ENCODE measurements at places on chromosomes 5 and 9.

GRCh38 chr9:8670751-8671150 lies 871.2 kb upstream of the DMAC1 start:
- DNase-seq = no peak
- H3K36me3 ChIP-seq = no peaks in the 10 kb centered on the region
- H3K4me1 ChIP-seq = no peaks in the 10 kb centered on the region
- no peak overlapping the region for H3K27ac ChIP-seq

DNA sequence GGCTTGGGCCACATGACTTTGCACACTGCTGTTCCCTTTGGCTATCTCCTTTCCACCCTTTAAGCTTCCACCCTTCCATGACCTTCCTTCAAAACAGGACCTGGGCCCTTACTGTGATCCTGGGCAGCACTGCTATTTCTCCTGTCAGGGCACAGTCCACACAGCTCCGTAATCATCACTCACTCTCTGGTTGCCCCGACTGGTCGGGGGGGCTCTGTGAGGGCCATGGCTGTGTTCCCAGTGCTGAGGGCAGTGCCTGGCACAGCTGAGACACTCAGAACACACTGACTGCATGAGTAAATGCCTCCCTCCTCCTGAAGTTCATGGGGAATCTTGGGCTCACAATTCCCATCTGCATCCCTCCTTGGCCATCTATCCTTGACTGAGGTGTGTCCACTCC lies 12.2 kb downstream of the TRAF1 start:
- H3K36me3 ChIP-seq = peaks cover 82% of the 10 kb centered on the region
- peaks cover 91% of the 10 kb centered on the region for H3K4me1 ChIP-seq
- no peak for DNase-seq

DNA sequence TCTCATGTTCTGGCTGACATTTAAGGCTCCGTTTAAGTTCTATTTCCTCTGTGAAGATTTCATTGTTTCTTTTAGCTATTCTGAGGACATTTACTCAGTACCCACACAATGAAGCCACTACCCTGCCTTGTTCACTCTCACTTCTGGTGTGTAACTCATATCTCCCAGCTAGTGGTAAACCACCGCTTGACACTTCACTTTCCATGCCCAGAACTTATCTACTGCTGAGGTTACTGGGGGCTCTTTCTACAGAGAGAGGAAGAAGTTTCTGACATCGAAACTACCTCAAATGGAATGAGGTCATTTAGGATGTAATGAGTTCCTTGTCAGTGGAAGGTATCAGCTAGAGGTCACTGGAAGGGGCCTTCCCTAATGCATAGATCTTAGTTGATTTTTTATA lies 501.5 kb downstream of the DMAC1 start:
- no peaks in the 10 kb centered on the region for H3K36me3 ChIP-seq
- H3K4me1 ChIP-seq = peaks cover 7% of the 10 kb centered on the region
- DNase-seq = no peak
- no peak overlapping the region for H3K27ac ChIP-seq
- peaks cover 12% of the 10 kb centered on the region for H3K27me3 ChIP-seq
- H3K4me3 ChIP-seq = no peak overlapping the region

DNA sequence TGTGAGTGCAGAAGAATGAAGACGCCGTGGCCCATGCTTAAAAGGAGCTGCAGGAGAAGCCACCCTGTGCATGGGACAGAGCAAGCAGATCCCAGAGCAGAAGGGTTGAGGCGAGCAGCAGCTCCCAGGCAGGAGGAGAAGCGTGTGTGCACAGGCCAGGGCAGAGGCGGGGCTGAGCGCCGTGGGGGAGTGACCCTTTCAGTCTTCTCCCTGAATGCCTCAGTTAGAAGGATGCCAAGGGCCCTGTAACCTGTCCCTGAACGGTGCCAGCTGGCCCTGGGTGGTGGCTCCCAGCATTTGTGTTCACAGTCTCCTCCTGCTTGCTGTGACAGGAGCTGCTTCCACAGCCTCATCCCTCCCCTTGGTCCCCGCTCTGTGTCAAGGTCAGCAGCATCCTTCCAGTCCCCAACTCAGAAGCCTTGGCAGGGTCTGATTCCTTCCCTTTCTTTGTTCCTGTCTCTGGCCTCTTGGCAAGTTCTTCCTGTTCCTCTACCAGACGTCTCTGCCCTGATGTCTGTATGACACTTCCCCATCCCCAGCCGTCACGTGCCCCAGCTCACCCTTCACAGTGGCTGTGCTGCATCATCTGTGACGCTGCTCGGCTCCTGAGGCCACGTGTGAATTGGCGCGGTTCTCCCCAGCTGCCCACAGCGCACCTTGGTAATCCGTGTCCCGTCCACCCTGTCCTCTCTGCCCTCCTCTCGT lies 5.2 kb downstream of the EXOC3 start:
- peaks cover 68% of the 10 kb centered on the region for H3K4me1 ChIP-seq
- no peaks in the 10 kb centered on the region for H3K27me3 ChIP-seq
- H3K4me3 ChIP-seq = no peak overlapping the region
- no peak overlapping the region for H3K27ac ChIP-seq
- peaks cover 41% of the 10 kb centered on the region for H3K36me3 ChIP-seq

DNA sequence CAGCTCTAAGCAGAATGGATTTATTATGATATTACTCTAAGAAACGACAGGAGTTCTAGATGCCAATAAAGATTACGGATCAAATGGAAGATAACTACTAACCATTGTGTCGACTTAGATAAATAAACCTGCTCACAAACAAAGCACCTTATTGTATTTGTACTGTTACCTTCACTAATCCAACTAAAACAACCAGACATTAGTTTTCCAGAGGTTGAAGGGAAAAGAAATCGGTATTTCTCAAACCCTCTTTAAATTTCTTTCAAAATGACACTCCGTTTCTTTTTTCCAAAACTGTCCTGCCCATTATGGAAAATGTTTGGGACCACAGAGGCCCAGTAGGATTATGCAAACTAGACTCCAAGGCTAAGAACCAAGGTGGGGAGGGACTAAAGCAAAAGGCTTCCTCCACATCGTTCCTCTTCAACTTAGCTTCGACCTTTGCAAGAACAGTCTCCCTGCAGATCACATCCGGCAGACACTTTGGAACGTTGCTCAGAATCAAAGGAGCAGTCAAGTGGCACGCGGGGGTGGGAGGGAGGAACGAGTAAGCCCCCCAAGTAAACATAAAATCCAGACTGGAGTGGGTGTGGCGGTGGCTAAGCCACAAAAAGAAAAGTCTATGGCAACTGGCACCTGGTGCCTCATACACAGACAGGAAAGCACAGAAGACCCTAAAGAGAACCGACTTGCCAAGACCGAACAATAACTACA lies 2.7 kb downstream of the MLLT3 start:
- H3K27ac ChIP-seq = peak overlapping the region; percentile 91
- DNase-seq = peak; percentile 25
- H3K4me3 ChIP-seq = peak overlapping the region; percentile 92
- no peaks in the 10 kb centered on the region for H3K36me3 ChIP-seq

DNA sequence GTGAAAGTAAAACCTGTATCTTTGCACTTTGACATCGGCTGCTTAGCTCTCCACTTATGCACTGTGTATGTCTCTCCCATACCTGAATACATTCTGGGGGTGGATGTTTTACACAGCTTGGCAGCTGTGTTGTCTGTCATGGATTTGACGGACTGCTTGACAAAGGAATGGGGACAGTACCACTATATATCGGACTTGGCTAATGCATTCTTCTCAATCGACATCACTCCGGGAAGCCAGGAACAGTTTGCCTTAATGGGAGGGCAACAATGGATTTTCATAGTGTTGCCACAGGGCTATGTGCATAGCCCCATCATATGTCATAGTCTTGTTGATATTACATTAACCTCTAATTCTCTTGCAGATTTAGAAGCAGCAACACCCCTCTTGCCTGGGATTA lies 1008.3 kb downstream of the DNAH5 start:
- no peaks in the 10 kb centered on the region for H3K36me3 ChIP-seq
- H3K27me3 ChIP-seq = no peaks in the 10 kb centered on the region
- no peak overlapping the region for H3K4me3 ChIP-seq
- no peak overlapping the region for H3K27ac ChIP-seq
- H3K4me1 ChIP-seq = no peaks in the 10 kb centered on the region

GRCh38 chr9:116152390-116152789 lies 1.2 kb upstream of the PAPPA start:
- H3K4me1 ChIP-seq = peaks cover 13% of the 10 kb centered on the region
- H3K27me3 ChIP-seq = peaks cover 87% of the 10 kb centered on the region
- no peak for DNase-seq
- no peak overlapping the region for H3K4me3 ChIP-seq
- H3K27ac ChIP-seq = no peak overlapping the region

- H3K4me3 ChIP-seq = no peak overlapping the region
These were observed 161.5 kb upstream of the DMAC1 start for GRCh38 chr9:7961076-7961475.

DNA sequence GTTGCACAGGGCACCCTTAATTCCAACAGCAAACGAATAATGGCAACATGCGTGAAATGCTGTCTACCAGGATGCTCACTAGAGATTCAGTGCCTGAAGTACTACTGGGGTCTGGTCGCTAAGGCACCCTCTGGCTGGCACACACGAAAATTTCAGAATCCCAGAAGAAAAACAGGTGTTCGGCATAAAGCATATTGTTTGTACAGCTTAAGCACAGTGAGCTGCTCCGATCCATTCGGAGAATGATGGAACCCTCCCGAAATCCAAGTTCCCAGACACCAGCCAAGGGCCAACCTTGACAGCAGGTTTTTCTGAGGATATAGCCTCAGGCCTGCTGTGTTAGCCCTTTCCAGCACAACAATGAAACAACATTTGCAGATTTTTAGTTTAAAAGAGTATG lies 61.4 kb upstream of the ALDH1B1 start:
- peaks cover 6% of the 10 kb centered on the region for H3K27me3 ChIP-seq
- H3K4me1 ChIP-seq = no peaks in the 10 kb centered on the region
- no peak for DNase-seq
- no peaks in the 10 kb centered on the region for H3K36me3 ChIP-seq
- no peak overlapping the region for H3K4me3 ChIP-seq

GRCh38 chr5:179620703-179621350 lies 2.6 kb downstream of the HNRNPH1 start:
- peak overlapping the region; percentile 100 for H3K27ac ChIP-seq
- peaks cover 75% of the 10 kb centered on the region for H3K4me1 ChIP-seq
- H3K36me3 ChIP-seq = peaks cover 53% of the 10 kb centered on the region
- H3K27me3 ChIP-seq = no peaks in the 10 kb centered on the region

- no peak overlapping the region for H3K27ac ChIP-seq
- H3K4me1 ChIP-seq = no peaks in the 10 kb centered on the region
- no peaks in the 10 kb centered on the region for H3K36me3 ChIP-seq
- H3K27me3 ChIP-seq = peaks cover 10% of the 10 kb centered on the region
- DNase-seq = no peak
- no peak overlapping the region for H3K4me3 ChIP-seq
These were observed 20.0 kb upstream of the CEP72 start for GRCh38 chr5:592158-592557.

DNA sequence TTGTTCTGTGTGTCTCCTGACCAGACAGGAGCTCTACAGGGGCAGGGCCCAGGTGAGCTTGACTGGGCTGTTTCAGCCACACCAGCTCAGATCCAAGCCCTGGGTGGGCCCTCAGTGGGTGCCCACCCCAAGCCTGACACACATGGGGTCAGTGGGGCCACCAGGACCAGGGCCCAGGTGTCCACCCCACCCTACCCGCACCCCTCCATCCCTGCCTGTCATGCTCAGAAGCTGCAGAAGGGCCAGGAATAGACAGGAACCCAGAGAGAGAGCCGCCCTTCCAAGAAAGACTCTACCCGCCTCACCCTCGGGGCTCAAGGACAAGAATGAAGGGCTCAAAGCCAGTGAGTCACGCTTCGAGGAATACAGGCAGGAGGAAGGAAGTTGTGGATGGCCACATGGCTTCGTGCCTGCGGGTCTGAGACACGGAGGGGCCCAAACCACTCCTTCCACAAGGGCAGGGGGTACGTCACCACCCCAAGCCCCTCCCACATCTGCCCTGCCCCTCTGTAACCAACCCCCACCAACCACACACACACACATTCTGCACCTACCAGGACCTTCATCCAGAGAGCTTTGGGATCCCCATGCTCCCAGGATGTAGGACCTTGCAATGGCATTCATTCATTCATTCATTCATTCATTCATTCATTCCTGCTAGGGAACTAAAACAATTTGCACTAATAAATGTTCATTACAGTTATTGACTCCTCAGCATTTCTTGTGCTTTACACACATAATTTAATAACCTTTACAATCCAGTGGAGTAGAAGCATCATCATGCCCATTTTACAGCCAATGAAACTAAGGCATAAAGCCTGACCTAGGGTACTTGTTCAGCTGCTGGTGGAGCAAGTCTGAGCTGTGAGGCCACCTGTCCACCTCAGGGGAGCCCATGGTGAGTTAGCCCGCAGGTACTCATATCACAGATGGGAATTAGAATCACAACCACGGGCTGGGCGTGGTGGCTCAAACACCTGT lies 55.9 kb upstream of the STXBP1 start:
- no peaks in the 10 kb centered on the region for H3K27me3 ChIP-seq
- peak overlapping the region; percentile 69 for H3K4me3 ChIP-seq
- peaks cover 57% of the 10 kb centered on the region for H3K4me1 ChIP-seq
- peak overlapping the region; percentile 92 for H3K27ac ChIP-seq

GRCh38 chr5:172492097-172492840 lies 37.9 kb upstream of the SH3PXD2B start:
- DNase-seq = no peak
- H3K4me3 ChIP-seq = no peak overlapping the region
- no peak overlapping the region for H3K27ac ChIP-seq
- H3K27me3 ChIP-seq = no peaks in the 10 kb centered on the region
- peaks cover 2% of the 10 kb centered on the region for H3K36me3 ChIP-seq
- H3K4me1 ChIP-seq = no peaks in the 10 kb centered on the region

GRCh38 chr5:30846171-30846570 lies 347.3 kb upstream of the CDH6 start:
- no peak for DNase-seq
- no peak overlapping the region for H3K4me3 ChIP-seq
- H3K27ac ChIP-seq = no peak overlapping the region
- H3K4me1 ChIP-seq = no peaks in the 10 kb centered on the region

- no peaks in the 10 kb centered on the region for H3K36me3 ChIP-seq
- no peak overlapping the region for H3K27ac ChIP-seq
- H3K4me1 ChIP-seq = no peaks in the 10 kb centered on the region
- no peak overlapping the region for H3K4me3 ChIP-seq
- DNase-seq = no peak
These were observed 36.2 kb upstream of the SMARCA2 start for GRCh38 chr9:1978941-1979340.

- peaks cover 1% of the 10 kb centered on the region for H3K27me3 ChIP-seq
- no peak for DNase-seq
- H3K4me3 ChIP-seq = no peak overlapping the region
- no peaks in the 10 kb centered on the region for H3K36me3 ChIP-seq
- peaks cover 15% of the 10 kb centered on the region for H3K4me1 ChIP-seq
These were observed 2.3 kb downstream of the CFAP157 start for GRCh38 chr9:127708952-127709587.

DNA sequence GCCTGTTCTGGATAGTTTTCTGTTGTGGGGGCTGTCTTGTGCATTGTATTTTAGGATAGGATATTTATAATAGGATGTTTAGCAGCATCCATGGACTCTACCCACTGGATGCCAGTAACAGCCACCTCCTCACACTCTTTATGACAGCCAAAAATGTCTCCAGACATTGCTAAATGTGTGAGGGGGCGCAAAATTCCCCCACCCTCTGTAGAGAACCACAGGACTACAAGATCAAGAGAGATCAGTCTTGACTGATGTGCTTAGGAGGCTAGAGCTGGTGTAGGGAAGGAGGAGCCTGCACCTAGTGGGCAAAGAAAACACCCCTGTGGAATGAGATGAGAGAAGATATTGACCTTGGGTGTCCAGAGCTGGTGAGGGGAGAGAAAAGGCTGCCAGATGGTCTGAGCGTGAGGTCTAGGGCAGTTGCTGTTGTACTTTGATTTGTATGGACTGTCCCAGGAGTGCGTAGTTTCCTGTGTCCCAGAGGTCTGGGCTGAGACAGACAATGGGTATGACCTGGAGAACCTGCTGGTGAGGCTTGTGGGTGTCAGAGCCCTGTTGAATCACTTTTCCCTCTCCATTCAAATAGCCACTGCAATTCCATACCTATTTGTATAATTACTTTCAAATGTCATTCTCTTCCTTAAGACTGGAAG lies 16.3 kb downstream of the DAPK1 start:
- H3K27me3 ChIP-seq = no peaks in the 10 kb centered on the region
- no peaks in the 10 kb centered on the region for H3K4me1 ChIP-seq
- no peak for DNase-seq
- H3K4me3 ChIP-seq = no peak overlapping the region
- H3K36me3 ChIP-seq = no peaks in the 10 kb centered on the region

Data from naive thymus-derived CD8-positive, alpha-beta T cell (primary cell).